Activated T-helper 1 cell treated with anti-CD3 and anti-CD28 coated beads, Interleukin-2, amount 50 U/mL, for 16 hours (primary cell): ENCODE measurements at places on chromosomes 3 and 15.

GRCh38 chr3:46968783-46969428 is 7.6 kb downstream of the CCDC12 start:
- DNase-seq: no peak

DNA sequence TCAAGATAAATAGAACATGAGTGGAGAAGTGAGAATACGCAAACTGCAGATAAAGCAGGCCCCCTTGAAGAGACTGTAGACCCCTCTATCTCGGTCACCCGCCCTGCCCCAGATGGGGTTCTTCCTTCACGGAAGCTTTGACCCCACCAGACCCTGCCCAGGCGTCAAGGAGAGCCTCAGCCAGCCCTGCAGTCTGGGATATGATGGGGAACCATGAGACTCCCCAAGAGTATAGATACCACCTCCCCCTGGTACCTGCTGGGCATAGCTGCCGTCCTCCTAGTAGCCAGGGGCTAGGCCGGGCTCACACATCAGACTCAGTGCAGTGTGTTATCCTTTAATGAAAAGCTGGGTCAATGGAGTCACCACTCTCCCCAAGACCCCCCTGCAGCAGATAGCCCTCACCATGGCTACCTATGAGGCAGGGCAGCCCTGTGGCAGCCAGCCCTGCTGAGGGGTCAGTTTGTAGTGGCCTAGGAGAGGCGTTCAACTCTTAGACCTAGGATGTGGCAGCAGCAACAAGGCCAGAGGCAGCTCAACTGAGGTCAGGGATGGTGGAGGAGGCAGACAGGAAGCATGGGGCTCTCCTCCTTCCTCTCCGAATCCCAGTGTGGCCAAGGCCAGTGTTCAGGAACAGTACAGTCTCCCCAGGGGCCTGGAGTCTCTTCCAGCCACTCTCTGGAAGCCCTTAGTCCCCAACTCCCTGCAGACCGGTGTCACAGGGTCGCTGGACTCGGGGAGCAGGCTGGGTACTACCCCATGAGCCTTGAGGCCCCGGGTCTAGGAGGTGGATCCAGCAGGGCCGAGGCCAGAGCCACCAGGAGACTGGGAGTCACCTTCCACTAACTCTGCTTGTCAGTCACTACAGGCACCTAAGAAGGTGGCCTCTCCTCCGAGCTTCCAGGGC is 26.1 kb downstream of the PLXNB1 start:
- no peak for DNase-seq

GRCh38 chr3:156211583-156211982 is 91.2 kb downstream of the KCNAB1 start:
- no peak for DNase-seq

GRCh38 chr3:63921741-63922482 is 9.7 kb upstream of the SCAANT1 start:
- no peak for DNase-seq

- DNase-seq: no peak
Measured at GRCh38 chr3:105835606-105836005, 33.2 kb downstream of the CBLB start.

- DNase-seq: no peak
Measured at GRCh38 chr3:151366993-151367392, 17.6 kb downstream of the P2RY12 start.

DNA sequence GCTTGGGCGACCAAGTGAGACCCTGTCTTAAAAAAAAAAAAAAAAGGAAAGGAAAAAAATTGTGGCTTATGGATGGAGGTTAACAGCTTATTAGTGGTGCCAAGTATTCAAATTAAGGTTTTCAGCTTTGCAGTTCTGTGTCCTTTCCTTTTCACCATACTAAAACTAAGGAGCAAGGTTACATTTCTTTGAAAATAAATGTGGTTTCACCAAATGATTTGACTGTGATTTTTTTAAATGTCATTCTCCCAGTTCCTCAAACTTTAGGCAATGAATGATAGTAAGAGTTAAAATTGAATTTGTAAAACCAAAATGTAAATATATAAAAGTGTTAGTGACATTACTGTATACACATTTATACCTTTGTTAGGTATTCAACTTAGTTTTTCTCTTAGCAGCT is 9.6 kb downstream of the CHRNA5 start:
- DNase-seq: no peak

GRCh38 chr15:100981086-100981485 is 61.9 kb downstream of the LRRK1 start:
- no peak for DNase-seq

DNA sequence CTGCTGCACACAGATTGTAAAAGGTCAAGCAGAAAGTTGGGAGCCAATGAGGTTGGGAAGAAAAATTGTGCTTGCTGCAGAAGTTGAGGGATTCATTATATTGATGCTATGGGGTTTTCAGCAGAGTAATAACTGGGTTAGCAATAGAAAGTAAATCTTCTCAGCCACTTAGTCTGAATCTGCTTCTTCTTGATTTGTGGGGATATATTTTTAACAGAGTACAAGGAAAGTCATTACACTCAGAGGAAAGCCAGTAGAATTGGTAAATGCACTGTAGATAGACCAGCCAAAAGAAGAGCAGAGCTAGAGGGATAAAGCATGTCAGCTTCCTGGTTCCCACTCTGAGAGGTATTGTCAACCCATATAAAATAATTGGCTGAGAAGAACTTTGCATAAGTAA is 663.6 kb downstream of the NLGN1 start:
- no peak for DNase-seq
